ENCODE measurements at places on chromosomes 1 and 21.

GRCh38 chr1:153849487-153850185 is 73.1 kb downstream of the GATAD2B start:
- DNase-seq = peak; percentile 23

- no peak for DNase-seq
Observed at GRCh38 chr21:21751286-21751685, 753.1 kb downstream of the NCAM2 start.

- no peak for DNase-seq
Observed at GRCh38 chr1:201126832-201127754, at the start of gene ASCL5. ASCL5 (minus strand) TSS chr1:201127184; CDS start chr1:201115372, 11,812 bp downstream.

GRCh38 chr1:5935026-5935425 is 57.2 kb downstream of the NPHP4 start:
- DNase-seq = no peak

- DNase-seq = no peak
Observed at GRCh38 chr1:204250428-204251030, 36.7 kb upstream of the GOLT1A start.

DNA sequence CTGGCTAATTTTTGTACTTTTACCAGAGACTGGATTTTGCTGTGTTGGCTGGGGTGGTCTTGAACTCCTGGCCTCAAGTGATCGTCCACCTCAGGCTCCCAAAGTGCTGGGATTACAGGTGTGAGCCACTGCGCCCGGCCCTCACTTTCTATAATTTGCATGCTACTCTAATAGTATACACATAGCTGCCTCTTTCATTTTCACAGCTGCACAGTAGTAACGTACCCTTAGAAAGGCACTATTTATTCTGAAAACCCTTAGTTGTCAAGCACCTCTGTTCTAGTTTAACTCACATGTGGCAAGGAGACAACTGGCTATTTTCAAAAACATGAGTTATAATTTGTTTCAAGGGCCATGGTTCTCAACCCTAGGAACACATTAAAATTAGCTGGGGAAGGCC is 17.2 kb downstream of the TPM3 start:
- no peak for DNase-seq

DNA sequence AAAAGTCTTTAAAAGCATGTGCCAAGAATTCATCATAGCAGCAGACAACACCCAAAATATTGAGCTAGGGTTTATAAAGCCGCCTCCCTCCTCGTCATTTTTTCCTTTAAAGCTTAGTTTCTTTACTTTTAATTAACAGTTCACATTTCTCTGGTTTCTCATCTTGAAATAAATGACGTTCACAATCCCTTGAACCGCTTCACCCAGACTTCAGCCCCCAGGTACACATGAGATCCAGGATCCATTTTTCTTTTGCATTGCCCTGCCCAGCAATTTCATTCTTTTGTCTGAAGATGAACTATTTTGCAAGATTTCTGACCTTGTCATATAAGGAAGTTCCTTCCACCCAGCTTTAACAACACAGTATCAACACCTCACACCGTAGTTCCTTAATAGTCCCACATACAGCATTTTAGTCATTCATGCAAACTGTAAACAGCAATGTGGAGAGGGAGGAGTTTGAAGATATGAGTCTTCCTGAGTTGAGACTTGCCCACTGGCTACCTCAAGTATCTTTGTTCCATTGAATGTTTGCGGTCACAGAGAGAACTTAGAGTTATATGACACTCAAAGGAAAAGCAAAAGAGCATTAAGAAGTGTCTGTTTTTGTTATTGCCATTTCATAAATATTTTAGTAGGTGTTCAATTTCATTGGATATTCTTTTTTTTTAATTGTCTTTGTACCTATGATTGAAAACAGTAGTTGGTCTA is 35.3 kb upstream of the CACYBP start:
- no peak for DNase-seq

GRCh38 chr1:156053768-156054499 is at the start of gene UBQLN4:
UBQLN4 (minus strand) TSS chr1:156053798; CDS start chr1:156053701, 97 bp downstream.
- DNase-seq = peak; percentile 90

- DNase-seq = no peak
Observed at GRCh38 chr1:199780948-199781670, 246.4 kb upstream of the NR5A2 start.

DNA sequence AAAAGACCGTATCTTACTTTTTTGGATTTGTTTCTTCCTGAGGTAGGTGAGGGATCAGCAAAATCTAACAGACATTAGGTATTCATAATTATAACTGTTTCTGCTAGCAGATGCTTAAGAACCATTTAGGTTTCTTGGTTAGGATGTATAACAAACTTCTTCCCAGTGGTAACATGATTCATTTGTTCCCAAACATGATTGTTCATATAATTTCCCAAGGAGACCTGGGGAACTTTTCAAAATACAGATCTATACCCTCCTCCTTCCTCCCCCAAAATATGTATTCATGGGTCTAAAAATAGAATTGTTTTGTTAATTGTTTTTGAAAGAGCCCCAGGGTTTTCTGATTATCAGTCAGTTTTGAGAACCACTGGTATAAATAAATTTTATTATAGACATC is 228.2 kb downstream of the COP1 start:
- DNase-seq = no peak

GRCh38 chr1:86825319-86825718 is 88.6 kb downstream of the SELENOF start:
- no peak for DNase-seq

GRCh38 chr1:171221665-171222591 is 26.4 kb upstream of the FMO1 start:
- DNase-seq = no peak

GRCh38 chr1:109299558-109300343 is 7.1 kb downstream of the MYBPHL start:
- no peak for DNase-seq

DNA sequence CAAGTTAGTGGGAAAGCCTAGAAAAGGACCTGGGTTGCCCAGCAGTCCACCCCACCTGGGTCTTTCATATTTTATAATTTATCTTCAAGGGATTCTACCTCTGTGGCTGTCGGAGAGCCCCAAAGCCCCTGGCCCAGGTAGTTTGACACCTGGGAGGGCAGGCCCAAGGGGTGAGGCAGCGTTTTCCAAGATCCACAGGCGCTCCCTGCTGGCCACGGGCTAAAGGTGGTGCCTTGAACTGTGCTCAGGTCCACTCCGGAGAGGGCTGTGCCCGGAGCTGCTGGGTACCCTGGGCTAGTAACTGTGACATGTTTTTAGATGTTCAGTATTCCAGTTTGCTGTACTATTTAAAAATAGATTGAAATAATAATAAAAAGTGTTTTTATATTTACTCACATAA is 37.2 kb upstream of the CRNN start:
- no peak for DNase-seq

GRCh38 chr1:96075704-96076455 is 645.7 kb upstream of the PTBP2 start:
- DNase-seq = no peak

- DNase-seq = no peak
Observed at GRCh38 chr1:20814534-20814871, 27.4 kb upstream of the HP1BP3 start.

- no peak for DNase-seq
Observed at GRCh38 chr21:45126204-45126626, 51.8 kb downstream of the ADARB1 start.

DNA sequence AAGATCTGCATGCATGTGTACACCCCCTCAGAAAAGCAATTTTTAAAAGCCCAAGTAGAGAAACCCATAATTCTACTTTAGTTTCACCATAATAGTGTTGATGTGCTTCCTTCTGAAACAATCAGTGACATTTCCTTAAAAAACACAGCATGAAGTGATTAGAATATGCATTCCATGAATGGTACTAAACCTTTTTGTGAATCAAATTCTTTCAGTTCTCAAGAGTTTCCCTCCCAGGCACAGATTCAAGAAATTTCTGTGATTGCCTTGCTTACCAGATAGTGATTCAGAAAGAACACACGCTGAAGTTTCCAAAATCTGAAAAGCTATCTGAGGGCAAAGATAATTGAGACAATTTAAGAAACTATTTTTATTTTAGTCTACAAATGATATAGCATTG is 136.4 kb upstream of the ADGRL2 start:
- DNase-seq = no peak

- peak; percentile 90 for DNase-seq
Observed at GRCh38 chr1:2525920-2526823, at the start of gene PANK4. PANK4 (minus strand) TSS chr1:2526596; CDS start chr1:2526587, 9 bp downstream.

DNA sequence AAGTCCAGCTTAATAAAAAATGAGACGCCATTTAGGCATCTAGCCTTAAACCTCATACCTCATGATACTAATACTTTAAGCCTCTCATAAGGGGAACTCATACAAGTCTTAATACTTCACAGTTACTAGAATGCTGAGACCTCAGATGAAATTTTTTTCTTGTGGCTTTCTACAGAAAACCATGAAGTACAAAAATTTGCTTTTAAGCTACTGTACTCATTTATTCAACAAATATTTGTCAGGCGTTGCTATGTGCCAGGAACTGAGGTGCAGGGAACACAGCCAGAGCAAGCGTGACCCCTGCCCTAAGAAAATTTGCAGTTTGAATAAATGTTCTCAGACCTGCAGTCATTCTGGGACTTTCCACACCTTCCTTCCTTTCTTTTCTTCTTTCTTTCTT is 150.6 kb downstream of the MRPL39 start:
- DNase-seq = peak; percentile 44

Data from stimulated activated naive CD8-positive, alpha-beta T cell treated with anti-CD3 and anti-CD28 coated beads, Interleukin-15, Interleukin-2, amounts not matched to agents 100 U/mL and 50 U/mL, for 24 hours (primary cell).